ENCODE measurements at places on chromosomes 12 and 14.

DNA sequence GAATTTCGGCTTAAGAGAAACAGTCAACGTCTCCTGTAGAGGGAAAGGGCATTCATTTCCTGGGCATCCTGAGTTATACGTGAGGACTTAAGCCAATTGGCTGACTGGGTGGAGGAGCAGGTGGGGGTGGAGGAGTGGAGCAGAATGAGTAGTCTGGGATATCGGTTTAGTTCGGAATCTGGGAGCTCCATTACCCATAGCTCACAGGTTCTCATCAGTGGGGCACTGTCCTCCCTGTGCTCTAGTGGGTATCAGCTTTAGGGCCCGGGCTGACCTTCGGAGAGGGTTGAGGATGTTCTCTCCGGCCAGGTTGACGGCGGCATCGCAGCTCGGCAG lies 704 bp downstream of the SDR39U1 start:
- DNase-seq, result no peak

GRCh38 chr14:91484744-91485143 lies 25.4 kb downstream of the PPP4R3A start:
- DNase-seq, result no peak

GRCh38 chr12:52417740-52418139 lies 11.6 kb upstream of the KRT82 start:
- no peak for DNase-seq

- DNase-seq, result no peak
Observed at GRCh38 chr12:76919383-76920171, 40.8 kb upstream of the CSRP2 start.

- no peak for DNase-seq
Observed at GRCh38 chr14:102058146-102058545, 28.7 kb downstream of the HSP90AA1 start.
